ENCODE measurements at places on chromosomes 1 and 21. TPM values are rescaled to one million over a fixed set of nuclear protein-coding genes. Genes with fewer than 3 reads are reported as not detected.
A peak's percentile ranks its signal among the peaks of the same experiment; 100 is the strongest.

GRCh38 chr1:150954708-150955107 is 19.9 kb downstream of the CERS2 start:
- DNase-seq = no peak

DNA sequence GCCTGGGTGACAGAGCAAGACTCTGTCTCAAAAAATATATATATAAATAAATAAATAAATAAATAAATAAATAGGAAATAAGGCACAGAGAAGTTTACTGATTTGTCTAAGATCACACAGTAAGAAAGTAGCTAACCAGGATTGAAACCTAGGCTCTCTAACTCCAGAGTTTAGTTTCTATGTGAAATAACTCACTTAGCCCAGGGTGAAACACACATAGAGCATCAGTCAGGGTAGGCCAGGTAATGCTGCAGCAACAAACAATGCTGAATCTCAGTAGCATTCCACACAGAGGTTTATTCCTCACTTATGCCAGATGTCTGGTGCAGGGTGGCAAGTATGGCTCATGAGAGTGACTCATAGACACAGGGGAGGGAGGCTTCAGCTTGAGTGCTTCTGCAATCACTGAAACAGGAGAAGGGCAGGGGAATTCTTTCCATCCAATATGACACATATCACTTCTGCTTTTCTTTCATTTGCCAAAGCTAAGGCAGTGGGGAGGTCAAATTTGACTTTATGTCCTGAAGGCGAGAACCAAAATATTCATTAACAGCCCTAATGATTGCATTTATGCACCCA is 37.1 kb upstream of the KANK4 start:
- no peak for DNase-seq

KIF14 gene
- total RNA-seq = 17.8 TPM

- DNase-seq = no peak
Measured at GRCh38 chr21:31993826-31994825, 121.3 kb downstream of the HUNK start.

- DNase-seq = no peak
Measured at GRCh38 chr21:35509001-35509704, 460.1 kb upstream of the RUNX1 start.

- no peak for DNase-seq
Measured at GRCh38 chr1:160466961-160467360, 56.1 kb downstream of the SLAMF6 start.

DNA sequence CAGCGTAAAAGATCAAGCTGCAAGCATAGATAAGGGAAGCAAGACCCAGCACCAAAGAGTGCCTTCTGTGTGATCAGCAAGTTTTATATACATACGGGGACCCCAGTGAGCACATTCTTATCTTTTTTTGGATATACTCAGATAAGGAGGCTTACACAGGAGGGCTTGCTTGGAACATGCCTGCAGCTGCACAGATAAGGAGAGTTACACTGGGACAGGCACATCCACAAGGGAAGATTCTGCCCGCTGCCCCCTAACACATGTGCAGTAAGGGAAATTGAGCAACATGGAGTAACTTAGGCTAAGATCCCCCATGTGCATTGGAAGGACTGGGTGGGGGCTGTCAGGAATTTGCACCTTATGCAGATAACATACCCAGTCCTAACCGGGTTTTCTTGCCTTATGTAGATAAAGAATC is 1334.8 kb downstream of the MRPL39 start:
- DNase-seq = no peak

DNA sequence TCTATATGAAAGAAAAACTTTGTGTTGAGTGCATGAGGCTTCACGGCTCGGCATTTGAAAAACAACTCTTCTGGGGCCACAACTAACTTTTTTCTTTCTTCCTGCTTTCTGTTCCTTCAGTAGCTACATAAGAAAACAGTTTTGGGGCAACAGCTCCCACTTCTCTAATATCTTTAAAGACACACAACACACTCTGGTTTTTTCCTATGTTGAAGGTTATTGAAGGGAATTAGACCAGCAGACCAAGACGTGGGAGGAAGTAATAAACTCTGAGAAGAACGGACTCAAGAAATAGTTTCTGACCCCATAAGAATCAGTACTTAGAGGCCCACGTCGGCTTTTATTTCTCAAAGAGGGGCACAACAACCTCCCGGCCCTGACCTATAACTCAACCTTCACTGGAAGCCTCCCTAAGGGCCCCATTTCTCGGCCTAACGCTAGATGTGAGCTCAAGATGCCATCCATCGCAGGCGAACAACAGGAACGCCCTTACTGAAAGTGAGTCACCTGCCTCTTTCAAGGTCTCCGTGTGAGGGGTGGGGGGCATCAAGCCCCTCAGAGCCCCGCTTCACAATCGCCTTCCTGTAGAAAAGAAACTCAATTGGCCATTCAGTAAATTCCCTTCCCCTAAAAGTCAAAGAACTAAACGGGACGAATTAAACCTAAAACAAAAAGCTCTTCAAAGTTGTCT is 844 bp downstream of the ZMYM6 start:
- peak; percentile 10 for DNase-seq

Measured in Panc1 (cell line).